ENCODE measurements at places on chromosomes 5 and 9.

DNA sequence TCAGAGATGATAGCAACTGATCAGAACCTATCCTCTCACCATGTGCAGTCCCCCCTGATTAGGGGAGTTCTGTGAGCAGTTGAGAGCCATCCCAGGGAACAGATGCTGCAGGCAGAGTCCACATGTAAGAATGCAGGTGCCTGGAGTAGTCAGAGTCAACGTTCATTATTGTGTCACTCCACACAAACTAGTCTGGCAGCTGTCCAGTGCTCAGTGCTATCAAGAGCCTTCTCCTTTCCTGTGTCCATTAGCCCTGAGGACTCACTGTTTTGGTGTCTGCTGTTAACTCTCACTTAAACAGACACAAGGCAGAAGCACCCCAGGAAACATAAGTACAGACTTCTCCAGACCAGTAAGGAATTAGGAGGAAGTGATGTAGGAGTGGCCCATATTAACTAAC lies 2.5 kb downstream of the SH3TC2 start:
- DNase-seq, result no peak

- DNase-seq, result no peak
These were observed 120.2 kb downstream of the SEMA6A start for GRCh38 chr5:116454417-116454927.

GRCh38 chr5:169295306-169295705 lies 5.6 kb downstream of the SLIT3 start:
- no peak for DNase-seq

DNA sequence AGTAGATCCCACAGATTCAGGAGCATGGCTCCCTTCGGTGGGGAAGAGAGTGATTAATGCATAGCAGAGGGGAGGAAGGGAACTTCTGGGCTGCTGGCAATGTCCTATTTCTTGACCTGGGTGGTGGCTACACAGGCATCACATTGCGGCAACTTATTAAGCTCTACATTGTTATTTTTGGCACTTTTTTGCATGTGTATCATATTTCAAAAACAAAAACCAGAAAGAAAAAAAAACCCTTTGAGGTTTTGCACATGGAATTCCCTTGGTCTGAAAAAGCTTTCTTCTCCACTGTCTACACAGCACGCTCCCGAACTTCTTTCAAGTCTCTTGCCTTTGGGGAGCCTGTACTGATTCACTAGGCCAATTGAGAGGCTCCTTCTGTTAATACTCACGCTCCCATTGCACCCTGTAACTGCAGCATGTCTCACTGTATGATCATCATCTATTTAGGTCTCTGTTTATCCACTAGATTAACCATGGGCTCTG lies 25.1 kb downstream of the CEMIP2 start:
- no peak for DNase-seq

GRCh38 chr9:124122813-124123462 lies 111.4 kb downstream of the LHX2 start:
- DNase-seq, result no peak

- DNase-seq, result no peak
These were observed 286.3 kb downstream of the PDE4D start for GRCh38 chr5:59607138-59607765.

- no peak for DNase-seq
These were observed 204.1 kb downstream of the DEPDC1B start for GRCh38 chr5:60495644-60496520.
